ENCODE measurements at places on chromosomes 11 and 22.
A peak's percentile ranks its signal among the peaks of the same experiment; 100 is the strongest.

GRCh38 chr11:47488111-47488510 lies 39.2 kb upstream of the RAPSN start:
- DNase-seq = no peak

- DNase-seq = no peak
Observed at GRCh38 chr22:24878969-24879368, 67.5 kb downstream of the LHFPL7 start.

DNA sequence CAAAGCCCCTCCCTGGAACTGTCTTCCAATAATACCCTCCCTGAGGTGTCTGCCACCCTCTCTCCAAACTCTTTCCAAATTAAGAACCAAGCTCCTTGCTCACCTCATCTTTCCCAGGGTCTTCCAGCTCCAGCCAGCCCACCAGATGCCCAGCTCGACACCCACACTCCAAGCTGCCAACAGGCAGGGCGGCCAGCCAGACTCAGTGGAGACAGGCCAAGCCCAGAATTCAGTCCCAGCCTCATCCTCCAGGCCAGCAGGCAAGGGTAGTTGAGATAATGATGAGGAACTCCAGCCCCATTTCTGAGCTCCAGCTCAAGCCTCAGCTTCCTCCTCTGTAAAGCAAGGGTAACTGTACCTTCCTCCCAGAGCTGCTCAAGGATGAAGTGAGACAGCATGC lies 132.9 kb downstream of the CHST1 start:
- DNase-seq = no peak

DNA sequence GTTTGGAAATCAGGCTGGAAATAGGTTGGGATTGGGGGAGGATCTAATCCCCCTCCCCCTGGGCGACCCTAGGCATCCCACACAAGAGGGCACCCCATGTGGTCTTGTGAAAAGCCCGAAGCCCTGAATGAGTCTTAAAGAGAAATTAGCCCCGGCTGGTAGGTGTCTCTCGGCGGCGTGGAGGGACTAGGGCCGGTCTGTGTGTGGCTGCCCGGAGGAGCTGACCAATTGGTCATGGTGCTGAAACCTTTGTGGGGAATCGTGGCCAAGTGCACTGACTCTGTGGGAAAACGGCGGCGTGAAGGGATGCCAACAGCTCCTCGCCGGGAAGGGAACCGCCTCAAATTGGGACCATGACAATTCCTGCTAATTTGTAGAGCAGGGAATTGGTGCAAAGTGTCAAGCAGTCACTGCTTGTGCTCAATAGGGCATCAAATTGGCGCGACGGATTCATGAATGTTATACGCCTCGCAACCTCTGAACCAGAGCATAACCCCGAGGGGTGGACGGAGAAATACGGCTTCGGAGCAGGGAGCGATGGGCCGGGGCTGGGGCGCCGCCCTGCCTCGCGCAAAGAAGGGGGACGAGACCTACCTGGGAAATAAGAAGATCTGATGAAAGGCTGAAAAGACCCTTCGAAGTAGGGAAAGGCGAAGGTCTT lies 1.5 kb downstream of the DBX1 start:
- DNase-seq = no peak

DNA sequence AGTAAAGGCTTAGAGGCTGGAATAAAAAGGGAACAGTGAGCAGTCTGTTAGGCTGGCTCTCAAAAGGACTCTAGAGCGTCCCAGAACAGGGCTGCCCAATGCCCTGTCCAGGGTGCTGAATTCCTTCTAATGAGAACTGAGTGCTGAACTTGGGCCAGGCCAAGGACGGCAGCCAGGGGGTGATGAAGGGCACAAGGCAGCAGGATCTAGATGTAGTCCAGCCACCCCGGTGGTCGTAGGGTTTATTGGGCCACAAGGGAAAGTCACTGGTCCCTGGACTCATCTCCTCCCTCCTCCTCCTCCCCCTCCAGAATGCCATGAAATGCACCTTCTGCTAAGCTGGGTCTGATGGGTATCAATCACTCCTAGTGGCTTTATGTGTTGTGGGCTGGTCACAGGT lies 19.2 kb downstream of the NPTXR start:
- DNase-seq = no peak

- no peak for DNase-seq
Observed at GRCh38 chr22:41387341-41387740, 5.6 kb downstream of the TEF start.

DNA sequence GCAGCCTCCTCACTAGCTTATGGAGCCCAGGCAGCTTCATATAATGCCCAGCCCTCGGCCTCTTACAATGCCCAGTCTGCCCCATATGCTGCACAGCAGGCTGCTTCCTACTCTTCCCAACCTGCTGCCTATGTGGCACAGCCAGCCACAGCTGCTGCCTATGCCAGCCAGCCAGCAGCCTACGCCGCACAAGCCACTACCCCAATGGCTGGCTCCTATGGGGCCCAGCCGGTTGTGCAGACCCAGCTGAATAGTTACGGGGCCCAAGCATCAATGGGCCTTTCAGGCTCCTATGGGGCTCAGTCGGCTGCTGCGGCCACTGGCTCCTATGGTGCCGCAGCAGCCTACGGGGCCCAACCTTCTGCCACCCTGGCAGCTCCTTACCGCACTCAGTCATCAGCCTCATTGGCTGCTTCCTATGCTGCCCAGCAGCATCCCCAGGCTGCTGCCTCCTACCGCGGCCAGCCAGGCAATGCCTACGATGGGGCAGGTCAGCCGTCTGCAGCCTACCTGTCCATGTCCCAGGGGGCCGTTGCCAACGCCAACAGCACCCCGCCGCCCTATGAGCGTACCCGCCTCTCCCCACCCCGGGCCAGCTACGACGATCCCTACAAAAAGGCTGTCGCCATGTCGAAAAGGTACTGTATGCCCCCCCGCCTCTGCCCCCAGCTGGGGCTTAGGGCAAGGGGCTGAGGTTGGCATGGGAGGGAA lies 8.8 kb downstream of the RBM14 start:
- no peak for DNase-seq

DNA sequence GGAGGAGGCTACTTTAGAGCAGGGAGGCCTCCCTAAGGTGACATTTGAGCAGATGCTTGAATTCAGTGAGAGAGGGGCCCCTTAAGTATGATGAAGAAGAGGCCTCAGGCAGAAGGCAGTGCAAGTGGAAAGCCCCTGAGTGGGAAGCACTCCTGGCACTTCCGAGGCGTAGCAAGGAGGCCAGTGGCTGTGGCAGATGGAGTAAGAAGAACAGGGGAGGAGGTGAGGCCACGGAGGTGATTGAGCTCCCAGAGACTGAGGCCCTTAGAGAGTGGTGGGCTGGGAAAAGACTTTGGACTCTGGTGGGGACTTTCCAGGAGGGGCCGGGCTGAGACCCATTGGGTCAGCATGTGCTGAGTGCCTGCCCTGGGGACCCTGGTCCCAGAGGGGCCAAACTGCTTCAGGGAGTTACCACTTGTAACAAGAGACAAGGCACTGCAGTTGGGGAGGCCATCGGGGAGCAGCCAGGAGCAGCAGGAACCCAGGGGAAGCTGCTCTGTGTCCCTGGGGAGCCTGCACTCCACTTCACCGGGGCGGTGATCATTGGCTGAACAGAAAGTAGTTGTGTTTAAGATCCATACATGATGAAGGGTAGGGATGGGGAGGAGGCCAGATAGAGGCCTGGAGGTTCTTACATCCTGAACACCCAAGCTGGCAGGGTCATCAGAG lies 2.5 kb upstream of the CENPM start:
- DNase-seq = no peak

DNA sequence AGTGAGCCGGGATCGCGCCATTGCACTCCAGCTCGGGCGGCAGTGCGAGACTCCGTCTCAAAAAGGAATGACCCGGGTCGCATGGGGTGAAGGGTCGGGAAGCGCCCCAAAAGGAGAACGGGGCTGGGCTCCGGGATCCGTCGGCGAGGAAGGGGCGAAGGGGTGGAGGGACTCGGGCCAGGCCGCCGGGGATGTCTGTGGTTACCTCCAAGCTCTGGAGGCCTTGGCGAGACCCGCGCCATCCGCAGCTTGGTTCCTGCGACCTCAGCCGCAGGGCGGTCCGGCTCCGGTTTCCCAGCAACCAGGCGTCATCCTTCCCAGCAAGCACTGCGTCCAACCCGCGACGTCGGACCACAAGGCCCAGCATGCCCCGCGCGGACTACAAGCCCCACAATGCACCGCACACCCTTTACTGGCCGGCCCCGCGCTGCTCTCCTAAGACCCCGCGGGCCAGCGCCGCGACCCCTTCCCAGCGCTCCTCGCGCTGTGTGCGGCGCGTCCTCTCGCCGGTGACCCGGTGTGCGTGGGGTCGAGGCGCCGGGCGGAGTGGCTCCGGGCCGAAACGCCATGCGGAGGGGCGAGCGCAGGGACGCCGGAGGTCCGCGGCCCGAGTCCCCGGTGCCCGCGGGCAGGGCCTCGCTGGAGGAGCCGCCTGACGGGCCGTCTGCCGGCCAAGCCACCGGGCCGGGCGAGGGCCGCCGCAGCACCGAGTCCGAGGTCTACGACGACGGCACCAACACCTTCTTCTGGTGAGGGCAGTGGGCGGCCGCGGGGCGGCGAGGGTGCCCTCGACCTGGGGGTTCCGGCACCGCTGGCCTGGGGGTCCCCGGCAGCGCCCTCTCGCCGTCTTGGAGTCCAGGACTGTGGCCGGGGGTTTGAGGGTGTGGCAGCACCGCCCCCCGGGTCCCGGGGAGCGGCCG lies at the start of gene PTDSS2:
Gene PTDSS2, plus strand, starts transcription at position 391 of the 920 bp plus-strand sequence. Its CDS starts 177 bp downstream, at position 568.
- peak; percentile 89 for DNase-seq

- no peak for DNase-seq
Observed at GRCh38 chr11:85627332-85627997, at the start of gene DLG2. Gene DLG2 (minus strand): TSS chr11:85627344.

DNA sequence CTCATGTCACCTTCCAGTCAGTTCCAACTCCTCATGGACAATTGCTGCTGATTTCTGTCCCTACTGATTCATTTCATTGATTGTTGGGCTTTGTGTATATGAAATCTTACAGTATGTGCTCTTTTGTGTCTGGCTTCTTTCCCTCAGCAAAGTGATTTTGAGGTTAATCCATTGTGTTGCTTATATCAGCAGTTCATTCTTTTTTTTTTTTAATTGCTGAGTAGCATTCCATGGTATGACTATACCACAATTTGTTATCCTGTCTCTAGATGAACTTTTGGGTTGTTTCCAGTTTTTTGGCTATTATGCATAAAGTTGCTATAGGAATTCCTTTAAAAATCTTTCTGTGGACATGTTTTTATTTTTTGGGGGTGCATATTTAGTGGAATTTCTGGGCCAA lies 59.9 kb downstream of the NXPE1 start:
- no peak for DNase-seq

DNA sequence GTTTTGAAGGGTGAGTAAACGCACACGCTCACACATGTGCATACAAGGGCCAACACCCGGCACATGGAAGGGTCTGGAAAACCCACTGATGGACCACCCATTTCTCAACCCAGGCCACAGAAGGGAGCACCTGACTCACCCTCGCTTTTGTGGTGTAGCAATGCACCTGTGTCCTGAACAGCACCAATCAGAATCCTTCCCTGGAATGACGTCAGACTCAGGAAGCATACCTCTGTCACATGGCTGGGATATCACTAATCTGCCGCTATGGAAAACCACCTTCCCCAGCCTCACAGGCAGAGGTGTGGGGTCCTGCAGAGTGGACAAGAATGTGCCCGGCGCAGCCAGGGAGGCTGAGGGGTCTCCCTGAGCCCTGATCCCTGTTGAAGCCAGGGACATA lies 9.0 kb upstream of the OSM start:
- no peak for DNase-seq

DNA sequence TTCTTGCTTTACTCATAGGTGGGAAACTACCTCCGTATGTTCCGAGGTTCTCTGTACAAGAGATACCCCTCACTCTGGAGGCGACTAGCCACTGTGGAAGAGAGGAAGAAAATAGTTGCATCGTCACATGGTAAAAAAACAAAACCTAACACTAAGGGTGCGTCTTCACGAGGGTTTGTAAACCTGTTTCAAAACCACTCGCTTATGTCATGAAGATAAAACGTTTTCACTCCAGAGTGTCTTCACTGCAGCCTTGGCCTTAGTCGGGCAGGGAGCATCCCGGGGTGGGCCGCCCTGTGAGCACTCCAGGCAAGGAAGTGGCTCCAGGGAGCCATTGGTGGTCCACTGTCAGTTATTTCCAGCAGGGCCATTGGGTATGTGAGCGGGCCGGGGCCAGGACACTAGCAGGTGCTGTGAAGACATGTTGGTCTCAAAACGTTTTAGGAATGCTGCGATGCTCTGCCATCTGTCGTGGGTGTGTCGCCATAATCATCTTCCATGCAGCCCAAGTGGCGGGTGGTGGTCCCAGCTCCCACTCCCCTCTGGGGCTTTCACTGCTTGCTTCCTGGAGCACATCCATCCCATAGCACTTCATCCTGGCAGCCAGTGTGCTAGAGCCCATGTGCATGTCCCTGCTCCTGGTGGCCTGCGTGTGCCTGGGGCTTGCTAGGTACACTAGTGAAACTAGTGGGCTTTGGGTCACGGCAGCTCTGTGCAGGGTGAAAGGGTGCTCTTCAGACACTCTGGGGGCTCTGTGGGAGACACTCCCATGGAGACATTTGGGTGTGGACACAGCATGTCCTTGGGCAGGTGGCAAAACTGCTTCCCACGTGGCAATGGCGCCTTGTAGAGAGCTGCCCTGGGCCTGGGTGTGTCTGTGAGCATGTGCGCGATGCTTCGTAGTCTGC lies 5.2 kb downstream of the SMARCB1 start:
- no peak for DNase-seq

- DNase-seq = no peak
Observed at GRCh38 chr11:113496026-113496651, 20.9 kb upstream of the DRD2 start.

DNA sequence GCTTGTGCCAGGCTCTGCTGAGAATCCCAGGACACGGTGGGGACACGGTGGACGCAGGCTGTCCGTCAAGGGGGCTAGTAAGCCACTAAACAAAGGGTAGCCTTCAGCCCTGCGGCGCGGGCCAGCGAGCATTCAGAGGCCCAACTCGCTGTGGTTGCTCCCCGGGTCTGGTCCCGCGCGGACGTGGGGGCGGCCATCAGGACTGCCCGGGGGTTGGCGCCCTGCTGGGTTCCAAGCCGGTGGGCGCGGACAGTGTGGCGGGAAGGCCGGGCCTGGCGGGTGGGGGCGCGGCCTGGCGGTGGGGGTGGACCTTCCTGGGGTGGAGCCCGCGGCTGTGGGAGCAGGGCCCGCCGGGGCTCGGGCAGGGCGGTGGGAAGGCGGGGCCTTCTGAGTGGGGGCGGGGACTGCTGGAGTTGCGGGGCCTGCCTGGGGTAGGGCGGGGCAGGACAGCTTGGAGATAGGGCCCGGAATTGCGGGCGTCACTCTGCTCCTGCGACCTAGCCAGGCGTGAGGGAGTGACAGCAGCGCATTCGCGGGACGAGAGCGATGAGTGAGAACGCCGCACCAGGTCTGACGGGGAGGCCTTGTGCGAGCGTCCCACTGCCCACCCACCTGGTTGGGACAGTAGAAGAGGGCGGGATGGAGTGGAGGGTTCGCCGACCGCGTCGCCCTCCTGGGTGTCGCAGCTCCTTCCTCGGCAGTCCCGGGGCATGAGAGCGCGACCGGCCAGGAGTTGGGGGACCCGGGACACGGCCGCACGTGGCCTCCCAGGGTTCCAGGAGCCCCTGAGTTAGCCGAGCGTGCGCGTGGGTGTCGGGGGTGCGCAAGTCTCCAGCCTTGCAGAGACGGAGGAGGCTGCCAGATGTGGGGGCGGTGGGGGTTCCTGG lies at the start of gene SERHL2:
Gene SERHL2, plus strand, starts transcription at position 482 of the 887 bp plus-strand sequence. Its CDS starts 65 bp downstream, at position 547.
- peak; percentile 61 for DNase-seq

GRCh38 chr11:86370922-86371594 lies 3.6 kb upstream of the CCDC81 start:
- DNase-seq = no peak

Data from stimulated activated CD8-positive, alpha-beta memory T cell treated with anti-CD3 and anti-CD28 coated beads, Interleukin-7, amount 100 ng/mL, for 1 hour (primary cell).